ENCODE measurements at places on chromosomes 2 and 18. TPM values are rescaled to one million over a fixed set of nuclear protein-coding genes. Genes with fewer than 3 reads are reported as not detected.

CSRNP3 gene
- total RNA-seq = 4.6 TPM

GRCh38 chr2:198657512-198658121 lies 800.1 kb downstream of the SATB2 start:
- DNase-seq = no peak

GRCh38 chr2:28979576-28980366 lies 1.3 kb upstream of the TOGARAM2 start:
- no peak for DNase-seq

DNA sequence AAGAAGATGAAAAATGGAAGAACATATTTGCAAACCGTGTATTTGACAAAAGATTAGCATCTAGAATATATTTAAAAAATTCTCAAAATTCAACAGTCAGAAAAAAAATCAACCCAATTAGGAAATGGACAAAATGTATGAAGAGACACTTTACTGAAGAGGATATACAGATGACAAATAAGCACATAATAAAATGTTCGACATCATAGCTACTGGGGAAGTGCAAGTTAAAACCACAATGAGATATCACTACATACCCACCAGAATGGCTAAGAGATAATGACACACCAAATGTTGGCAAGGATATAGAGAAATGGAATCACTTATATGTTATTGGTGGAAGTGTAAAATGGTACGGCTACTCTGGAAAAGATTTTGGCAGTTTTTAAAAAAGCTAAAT lies 11.7 kb upstream of the NUP35 start:
- DNase-seq = no peak

- no peak for DNase-seq
These were observed 36.9 kb downstream of the ATOH8 start for GRCh38 chr2:85790499-85791188.

GRCh38 chr2:152093464-152093863 lies 5.4 kb downstream of the CACNB4 start:
- DNase-seq = no peak

DNA sequence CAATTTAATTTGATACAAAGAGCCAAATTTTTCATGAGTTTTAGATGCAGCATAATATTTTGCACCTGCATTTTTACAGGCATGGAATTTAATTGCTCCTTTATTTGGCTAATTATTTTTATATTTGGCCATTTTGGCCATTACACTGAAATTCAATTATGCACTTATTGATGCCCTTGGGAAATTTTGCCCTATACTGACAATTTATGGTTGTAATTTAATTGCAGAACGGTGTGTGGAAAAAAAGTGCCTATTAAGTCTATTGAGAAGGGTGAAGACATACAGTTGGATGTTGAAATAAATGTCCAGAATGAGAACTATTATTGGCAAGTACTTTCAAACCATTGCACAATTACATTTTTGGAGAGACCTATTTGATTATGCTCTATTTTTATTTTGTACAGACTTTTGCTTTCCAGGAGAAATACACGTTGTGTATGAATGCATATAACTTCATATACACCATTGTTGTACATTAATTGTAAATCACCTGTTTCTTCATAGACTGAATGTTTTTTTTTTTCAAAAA lies 1319.3 kb upstream of the CDH2 start:
- DNase-seq = no peak

TBC1D8 gene
- 28.8 TPM for total RNA-seq

DSG4 gene
- total RNA-seq = 0.24 TPM

GRCh38 chr2:202765436-202765835 lies 106.1 kb downstream of the ICA1L start:
- no peak for DNase-seq

VSNL1 gene
- total RNA-seq = 5.4 TPM

SPATA3 gene
- total RNA-seq = not detected

- DNase-seq = no peak
These were observed 4.7 kb upstream of the IL37 start for GRCh38 chr2:112906276-112906675.

- DNase-seq = no peak
These were observed 11.5 kb downstream of the CCNYL1 start for GRCh38 chr2:207722773-207723424.

- DNase-seq = no peak
These were observed 41.8 kb upstream of the OTX1 start for GRCh38 chr2:63008838-63009237.

DNA sequence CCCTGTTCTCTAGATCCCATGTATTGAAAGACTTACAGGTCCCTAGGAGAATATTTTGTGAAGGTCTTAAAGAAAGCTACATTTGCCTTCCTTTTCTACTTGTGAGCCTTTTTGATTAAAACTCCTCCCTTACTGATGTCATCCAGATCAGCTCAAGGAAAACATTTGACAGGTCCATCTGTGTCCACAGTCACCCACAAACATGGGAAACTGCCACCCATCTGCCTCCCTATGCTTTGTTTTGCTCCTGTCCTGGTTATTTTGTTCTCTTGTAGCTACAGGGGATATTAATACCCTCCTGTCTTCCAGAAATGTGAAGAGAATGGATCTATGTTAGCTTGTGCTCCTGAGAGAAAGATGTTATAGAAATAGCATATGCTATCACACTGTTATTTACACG lies 203.6 kb upstream of the GALNT5 start:
- no peak for DNase-seq

DNA sequence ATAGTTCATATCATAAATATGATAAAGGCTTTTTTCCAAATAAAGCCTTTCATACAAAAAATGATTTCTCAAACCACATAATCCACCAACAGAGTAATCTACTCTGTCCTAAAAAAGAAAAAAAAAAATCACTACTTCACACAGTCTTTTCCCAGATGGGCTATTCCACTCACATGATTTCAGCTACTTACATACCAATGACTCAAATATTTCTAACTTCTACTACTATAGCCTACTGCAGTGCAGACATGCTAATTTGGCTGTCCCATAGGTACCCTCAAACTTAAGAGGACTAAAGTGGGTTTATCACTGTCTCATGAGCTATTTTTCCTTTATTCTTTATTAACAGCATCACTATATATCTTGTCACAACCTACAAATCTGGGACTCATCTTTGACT lies 57.4 kb downstream of the SLC66A3 start:
- no peak for DNase-seq

- DNase-seq = no peak
These were observed 515.0 kb downstream of the TMEM182 start for GRCh38 chr2:103276869-103277268.
